Stimulated activated CD8-positive, alpha-beta memory T cell treated with anti-CD3 and anti-CD28 coated beads, Interleukin-2, amount 100 ng/mL, for 48 hours (primary cell): ENCODE measurements at places on chromosomes 12 and 14.

DNA sequence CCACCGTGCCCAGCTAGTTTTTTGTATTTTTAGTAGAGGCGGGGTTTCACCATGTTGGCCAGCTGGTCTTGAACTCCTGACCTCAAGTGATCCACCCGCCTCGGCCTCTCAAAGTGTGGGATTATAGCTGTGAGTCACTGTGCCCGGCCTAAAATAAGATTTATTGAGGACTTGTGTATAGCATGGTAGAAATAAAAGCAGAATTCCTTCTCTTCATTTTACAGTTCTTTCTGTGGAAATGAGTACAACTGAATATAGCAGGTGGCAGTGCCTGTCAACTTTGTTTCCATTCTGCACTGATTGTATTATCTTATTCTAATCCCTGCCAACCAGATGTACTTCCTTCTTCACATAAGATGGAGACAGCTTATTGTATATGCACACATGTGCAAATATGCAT is 41.0 kb downstream of the DIP2B start:
- no peak for DNase-seq

DNA sequence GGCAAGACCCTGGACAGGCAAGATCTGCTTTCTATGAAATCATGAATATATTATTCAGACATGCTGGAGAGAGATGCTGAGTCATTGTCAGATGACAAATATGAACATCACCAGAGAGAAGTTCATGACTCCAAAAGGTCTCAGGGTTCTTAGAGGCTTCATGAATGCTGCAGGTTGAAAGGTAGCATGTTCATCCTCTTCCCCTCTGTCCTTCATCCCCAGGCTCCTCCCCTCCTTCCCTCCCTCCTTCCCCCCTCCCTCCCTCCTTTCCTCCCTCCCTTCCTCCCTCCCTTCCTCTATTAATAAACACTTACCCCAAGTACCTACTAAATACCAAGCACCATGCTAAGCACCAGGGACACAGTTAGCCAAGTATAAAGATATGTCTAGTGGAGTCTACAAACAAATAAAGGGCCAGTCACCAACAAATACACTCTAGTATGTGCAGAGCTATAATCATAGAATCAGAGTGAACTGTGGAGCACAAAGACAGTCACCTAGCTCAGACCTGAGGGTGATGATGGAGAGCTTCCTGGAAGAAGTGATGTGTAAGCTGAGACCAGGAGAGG is 46.2 kb downstream of the RPH3A start:
- DNase-seq = no peak

GRCh38 chr14:71240171-71240570 is 332.9 kb downstream of the PCNX1 start:
- no peak for DNase-seq

DNA sequence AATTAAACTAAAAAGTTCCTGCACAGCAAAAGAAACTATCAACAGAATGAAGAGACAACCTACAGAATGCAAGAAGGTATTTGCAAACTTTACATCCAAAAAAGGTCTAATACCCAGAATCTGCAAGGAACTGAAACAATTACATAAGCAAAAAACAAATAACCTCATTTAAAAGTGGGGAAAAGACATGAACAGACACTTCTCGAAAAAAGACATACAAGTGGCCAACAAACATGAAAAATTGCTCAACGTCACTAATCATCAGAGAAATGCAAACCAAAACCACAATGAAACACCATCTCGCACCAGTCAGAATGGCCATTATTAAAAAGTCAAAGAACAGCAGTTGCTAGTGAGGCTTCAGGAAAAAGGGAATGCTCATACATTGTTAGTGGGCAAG is 15.2 kb downstream of the PDE6H start:
- DNase-seq = no peak

DNA sequence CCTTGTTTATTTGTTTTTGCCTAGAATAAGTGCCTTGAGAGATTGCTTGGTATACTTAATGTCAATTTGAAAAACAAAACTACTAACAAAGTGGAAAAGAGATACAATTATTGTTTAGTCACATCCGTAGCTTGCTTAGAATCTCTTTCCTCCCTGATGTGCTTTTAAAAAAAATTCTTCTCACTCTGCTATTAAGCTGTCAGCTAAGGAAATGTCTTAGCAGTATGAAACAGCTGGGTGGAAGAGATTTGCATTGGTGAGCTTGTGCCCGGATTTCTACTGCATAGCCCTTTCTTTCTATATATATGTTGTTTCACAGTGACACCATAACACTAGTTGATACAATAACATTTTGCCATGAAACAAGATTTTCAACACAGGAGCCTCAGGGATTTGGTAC is 229.4 kb upstream of the RGS6 start:
- no peak for DNase-seq

DNA sequence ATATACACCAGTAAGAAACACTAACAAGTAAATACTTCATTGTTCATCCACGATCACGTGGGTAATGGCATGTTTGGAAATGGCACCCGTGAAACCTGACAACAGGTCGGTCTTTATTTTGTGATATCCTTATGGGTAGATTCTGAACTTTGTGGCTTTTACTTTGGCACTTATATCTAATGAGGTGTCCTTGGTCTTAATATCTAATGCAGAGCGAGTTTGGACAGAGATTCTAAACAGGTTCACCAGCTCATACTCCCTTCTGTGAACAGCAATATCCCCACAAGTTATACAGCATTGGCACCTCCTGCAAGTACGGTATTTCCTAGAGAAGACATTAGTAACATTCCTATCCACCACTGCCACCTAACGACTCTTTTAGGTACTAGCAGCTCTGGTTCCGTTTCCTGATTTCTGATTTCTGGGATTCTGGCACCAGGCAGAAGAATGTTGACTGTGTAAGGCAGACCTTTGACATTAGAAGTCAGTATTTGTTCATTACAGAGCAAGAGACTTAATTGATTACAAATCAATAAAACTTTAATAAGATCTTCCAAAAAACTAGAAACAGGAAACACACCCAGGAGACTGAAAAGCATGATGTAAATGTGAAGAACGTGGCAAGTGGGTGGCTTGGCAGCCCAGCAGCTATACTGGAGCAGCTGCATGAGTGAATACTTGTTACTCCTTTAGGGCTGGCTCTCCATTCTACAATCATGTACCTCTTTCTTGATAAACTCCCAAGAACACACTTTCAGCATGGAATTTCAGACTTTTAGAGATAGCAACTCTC is 2.5 kb downstream of the ANG start:
- no peak for DNase-seq

DNA sequence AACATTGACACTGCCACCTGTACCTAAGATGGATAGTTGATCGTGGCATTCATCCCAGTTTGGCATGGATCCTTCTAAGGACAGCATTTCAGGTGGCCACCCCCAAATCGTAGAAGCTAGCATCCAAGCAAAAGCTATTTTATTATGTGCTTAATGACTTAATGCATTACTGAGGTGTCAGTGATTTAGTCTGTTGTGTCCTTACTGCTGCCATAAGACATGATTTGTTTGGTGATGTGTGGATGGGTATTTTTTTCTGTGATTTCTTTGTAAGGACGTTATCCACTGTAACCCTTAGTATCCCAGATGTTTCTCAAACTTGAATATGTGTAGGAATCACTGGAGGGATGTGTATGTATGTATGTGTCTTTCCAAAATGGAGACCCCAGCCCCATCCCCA is 81.2 kb upstream of the EVL start:
- DNase-seq = no peak

DNA sequence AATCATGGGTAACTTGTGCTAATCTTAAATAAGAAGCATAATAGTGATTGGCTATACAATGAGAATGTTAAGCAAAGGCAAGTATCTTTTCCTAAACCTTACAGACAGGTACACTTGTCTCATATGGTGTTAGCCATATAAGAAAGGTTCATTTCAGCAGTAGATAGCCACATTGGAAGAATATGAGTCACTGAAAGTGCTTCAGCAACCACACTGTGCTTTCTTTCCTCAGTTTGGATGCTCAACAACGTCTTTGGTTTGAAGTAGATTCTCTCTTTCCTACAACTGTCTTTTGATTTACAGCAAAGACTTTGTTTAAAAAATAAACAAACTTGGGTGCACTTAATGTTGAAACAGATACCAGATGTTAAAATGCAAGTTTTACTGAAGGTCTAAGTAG is 8.9 kb downstream of the DDHD1 start:
- DNase-seq = no peak

DNA sequence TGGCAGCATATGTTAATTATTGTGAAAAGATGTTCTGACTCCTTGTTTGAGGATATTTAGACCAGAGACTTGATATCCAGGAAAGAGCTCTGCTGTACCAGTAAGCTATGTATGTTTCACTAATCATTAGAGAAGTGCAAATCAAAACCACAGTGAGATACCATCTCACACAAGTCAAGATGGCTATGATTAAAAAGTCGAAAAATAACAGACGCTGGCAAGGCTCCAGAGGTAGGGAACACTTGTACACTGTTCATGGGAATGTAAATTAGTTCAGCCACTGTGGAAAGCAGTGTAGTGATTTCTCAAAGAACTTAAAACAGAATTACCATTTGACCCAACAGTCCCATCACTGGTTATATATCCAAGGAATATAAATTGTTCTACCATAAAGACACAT is 171.6 kb downstream of the DPY19L2 start:
- no peak for DNase-seq

GRCh38 chr12:118870551-118870950 is 110.8 kb upstream of the SRRM4 start:
- no peak for DNase-seq

GRCh38 chr12:121255433-121255832 is 41.1 kb downstream of the CAMKK2 start:
- DNase-seq = no peak

- no peak for DNase-seq
Measured at GRCh38 chr12:30764251-30764650, 9.5 kb upstream of the CAPRIN2 start.

DNA sequence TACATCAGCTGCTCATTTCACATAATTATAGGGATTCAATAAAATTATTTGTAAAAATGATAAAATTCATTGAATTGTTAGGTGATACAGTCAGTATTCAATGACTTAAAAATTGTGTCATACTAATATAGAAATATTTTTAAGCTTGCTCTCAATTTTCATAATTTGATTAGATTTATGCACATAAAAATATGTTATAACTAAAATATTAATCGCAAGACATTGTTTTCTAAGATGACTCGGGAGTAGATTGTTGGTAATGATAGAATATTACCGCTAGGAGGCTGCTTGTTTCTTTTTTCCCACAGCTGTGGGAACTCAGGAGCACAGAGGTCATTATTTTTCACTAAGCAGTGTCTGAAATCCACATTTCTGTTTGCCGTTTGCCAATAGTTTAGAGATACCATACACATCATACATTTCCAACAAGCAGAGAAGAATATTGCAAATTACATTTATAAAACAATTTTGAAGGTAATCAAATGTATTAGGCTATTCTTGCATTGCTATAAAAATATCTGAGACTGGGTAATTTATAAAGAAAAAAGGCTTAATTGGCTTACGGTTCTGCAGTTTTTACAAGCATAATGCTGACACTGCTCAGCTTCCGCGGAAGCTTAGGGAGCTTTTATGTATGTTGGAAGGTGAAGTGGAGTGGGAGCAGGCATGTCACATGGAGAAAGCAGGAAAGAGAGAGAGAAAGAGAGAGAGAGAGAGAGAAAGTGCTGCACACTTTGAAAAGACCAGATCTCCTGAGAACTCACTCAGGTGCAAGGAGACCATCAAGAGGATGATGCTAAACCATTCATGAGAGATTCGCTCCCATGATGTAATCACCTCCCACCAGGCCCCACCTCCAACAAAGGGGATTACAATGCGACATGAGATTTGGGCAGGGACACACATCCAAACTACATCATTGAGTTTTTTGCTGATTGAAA is 9.2 kb downstream of the CD69 start:
- no peak for DNase-seq

DNA sequence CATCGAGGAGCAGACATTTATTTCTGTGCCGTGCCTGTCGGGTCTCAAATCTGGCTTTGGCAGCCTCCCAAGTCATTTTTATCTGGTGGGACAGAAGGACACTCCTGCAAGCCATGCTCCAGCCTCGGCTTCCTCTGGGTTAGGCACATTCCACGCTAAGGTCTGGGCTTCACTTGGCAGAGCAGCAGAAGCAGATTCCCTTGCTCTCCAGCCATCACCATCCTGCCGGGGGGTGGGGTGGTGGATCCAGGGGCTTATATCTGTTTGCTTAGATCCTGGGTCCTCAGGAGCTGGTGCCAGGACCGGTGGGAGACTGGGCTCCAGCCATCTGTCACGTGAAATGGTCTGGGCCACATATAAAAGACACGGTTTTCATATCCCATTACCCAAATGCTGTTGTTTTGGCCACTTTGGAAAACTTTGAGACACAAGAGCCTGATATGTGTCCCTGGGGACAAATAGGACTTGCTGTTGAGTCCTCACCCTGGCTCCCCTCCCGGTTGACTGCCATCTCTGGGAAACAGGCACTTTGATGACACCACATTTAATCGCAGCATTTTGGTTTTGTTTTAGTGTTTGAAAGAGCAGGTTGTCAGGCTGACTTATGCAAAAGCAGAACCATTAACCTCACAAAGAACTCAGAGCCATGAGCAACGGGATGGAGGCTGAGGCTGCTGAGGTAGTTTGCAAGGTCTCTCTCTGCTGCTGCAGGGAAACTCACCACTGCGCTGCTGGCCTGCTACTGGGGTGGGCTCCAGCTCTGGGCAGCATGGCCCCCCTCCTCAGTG is 69.6 kb upstream of the PRMT8 start:
- no peak for DNase-seq

- no peak for DNase-seq
Measured at GRCh38 chr12:74641694-74642093, 104.1 kb downstream of the ATXN7L3B start.

DNA sequence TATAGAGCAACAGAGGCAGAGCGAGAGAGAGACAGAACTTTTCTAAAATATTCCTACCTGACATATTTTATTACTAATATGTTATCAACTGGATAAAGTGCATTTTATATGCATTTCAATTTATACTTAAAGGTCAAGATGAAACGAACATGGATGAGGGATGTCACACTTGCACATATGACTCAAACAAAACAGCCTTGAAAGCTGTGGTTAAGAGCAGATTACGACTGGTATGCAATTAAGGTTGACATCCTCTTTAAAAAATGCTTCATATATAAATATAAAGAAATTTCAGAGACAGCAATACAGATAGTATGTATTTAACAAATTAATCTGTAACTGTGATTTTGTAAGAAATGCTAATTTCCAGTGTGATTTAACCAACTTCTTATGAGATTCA is 52.5 kb downstream of the LMO3 start:
- DNase-seq = no peak

- no peak for DNase-seq
Measured at GRCh38 chr14:60357551-60358149, 108.6 kb downstream of the PPM1A start.

- DNase-seq = no peak
Measured at GRCh38 chr12:102961466-102961855, 4.0 kb downstream of the ASCL1 start.

- DNase-seq = no peak
Measured at GRCh38 chr12:68638721-68639395, 28.2 kb downstream of the RAP1B start.
